SK-N-SH treated with all-trans-retinoic acid at 6 μM for 48 hours (cell line): ENCODE measurements at places on chromosomes 1 and 21.

- ATAC-seq: peak; percentile 75
Measured at GRCh38 chr1:192766009-192766625, 42.7 kb upstream of the RGS2 start.

DNA sequence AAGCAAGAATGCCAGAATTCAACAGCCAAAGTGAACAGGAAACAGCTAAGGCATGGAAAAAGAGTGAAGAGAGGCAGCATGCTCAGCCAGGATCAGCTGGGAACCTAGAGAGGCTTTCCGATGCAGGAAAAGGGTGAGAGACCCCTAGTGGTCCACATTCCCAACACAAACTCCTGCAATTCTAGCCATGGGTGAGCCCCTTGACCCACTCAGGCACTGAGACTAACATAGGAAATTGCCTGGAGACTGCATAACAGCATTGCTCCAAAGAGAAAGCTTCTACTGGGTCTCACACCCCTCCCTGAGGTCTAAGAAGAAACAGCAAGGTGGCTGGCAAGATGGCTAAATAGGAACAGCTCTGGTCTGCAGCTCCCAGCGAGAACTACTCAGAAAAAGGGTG, 123.2 kb downstream of the LHX8 start:
- no peak for ATAC-seq

- ATAC-seq: peak; percentile 91
Measured at GRCh38 chr1:208431721-208432120, 187.5 kb upstream of the PLXNA2 start.

GRCh38 chr1:154403261-154403943, 1.7 kb upstream of the IL6R start:
- no peak for ATAC-seq

DNA sequence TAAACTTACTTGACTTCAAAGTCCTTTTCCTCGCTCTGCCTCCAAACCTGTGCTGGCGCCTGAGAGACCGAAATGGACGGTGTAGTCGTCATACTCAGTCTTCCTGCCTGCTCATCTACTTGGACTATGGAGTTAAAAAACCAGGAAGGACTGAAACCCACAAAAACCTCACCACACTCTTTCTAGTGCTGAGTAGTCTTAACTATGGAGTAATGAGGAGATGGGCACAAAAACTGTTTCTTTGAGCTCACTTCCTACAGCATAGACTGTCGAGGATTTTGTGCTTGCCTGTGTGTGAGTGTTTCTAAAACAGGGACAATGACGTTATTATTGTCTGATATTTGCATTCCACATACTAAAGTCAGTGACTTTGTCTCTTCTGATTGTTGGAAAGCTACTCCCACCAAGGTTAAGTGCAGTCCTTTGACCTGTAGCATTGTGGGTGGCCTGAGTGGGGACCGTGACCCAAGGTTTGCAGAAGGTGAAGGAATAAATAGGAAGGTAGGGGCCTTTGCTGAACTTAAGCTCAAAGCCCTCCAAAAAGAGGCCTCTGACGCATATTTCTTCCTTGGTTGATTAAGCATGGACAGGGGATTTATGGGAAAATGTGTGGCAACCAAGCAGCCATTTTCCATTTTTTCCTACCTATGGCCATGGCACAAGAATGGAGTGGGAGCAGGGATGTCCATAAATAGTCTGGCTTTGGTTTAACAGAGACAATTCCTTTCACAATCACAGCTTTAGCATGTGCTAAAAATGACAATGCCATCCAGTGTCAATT, 109.6 kb downstream of the ZBTB18 start:
- ATAC-seq: no peak
